Activated naive CD8-positive, alpha-beta T cell treated with anti-CD3 and anti-CD28 coated beads for 36 hours (primary cell): ENCODE measurements at places on chromosomes 3 and 15.

GRCh38 chr3:14768881-14769280 lies 49.9 kb upstream of the FGD5 start:
- H3K27ac ChIP-seq = no peak overlapping the region
- H3K27me3 ChIP-seq = no peaks in the 10 kb centered on the region
- H3K36me3 ChIP-seq = no peaks in the 10 kb centered on the region
- no peaks in the 10 kb centered on the region for H3K4me1 ChIP-seq

DNA sequence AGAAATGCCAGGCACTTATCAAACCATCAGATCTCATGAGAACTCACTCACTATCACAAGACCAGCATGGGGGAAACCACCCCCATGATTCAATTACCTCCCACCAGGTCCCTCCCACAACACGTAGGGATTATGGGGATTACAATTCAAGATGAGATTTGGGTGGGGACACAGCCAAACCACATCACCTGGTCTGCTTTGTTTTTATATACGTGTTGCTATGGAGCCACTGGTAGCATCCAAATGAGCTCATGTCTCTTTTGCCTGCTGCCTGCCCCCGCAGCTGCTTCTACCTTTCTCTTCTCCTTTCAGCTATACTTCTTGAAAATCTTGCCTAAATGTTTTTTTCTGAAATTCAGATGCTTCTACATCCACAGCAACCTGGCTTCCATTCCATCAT lies 26.8 kb upstream of the PCOLCE2 start:
- H3K27ac ChIP-seq = no peak overlapping the region
- no peak overlapping the region for H3K4me3 ChIP-seq
- no peaks in the 10 kb centered on the region for H3K4me1 ChIP-seq
- H3K27me3 ChIP-seq = peaks cover 17% of the 10 kb centered on the region

GRCh38 chr3:161821591-161821990 lies 325.0 kb downstream of the OTOL1 start:
- H3K4me3 ChIP-seq = no peak overlapping the region
- DNase-seq = no peak
- H3K27me3 ChIP-seq = no peaks in the 10 kb centered on the region
- H3K27ac ChIP-seq = no peak overlapping the region

GRCh38 chr3:67296039-67296892 lies 298.2 kb downstream of the KBTBD8 start:
- H3K36me3 ChIP-seq = no peaks in the 10 kb centered on the region
- no peak overlapping the region for H3K4me3 ChIP-seq
- H3K27me3 ChIP-seq = peaks cover under 1% of the 10 kb centered on the region
- DNase-seq = no peak

GRCh38 chr15:73924171-73924921 lies 1.9 kb upstream of the LOXL1 start:
- H3K36me3 ChIP-seq = peaks cover 3% of the 10 kb centered on the region
- peak overlapping the region; percentile 23 for H3K4me3 ChIP-seq
- H3K4me1 ChIP-seq = peaks cover 45% of the 10 kb centered on the region
- H3K27ac ChIP-seq = peak overlapping the region; percentile 79
- peak; percentile 23 for DNase-seq

- H3K27ac ChIP-seq = no peak overlapping the region
- H3K4me3 ChIP-seq = no peak overlapping the region
- H3K4me1 ChIP-seq = no peaks in the 10 kb centered on the region
- H3K36me3 ChIP-seq = no peaks in the 10 kb centered on the region
Observed at GRCh38 chr3:58798312-58798711, 131.7 kb upstream of the FAM3D start.

GRCh38 chr3:127501177-127501576 lies 89.4 kb downstream of the TPRA1 start:
- no peak for DNase-seq
- no peak overlapping the region for H3K4me3 ChIP-seq
- H3K36me3 ChIP-seq = peaks cover 3% of the 10 kb centered on the region
- no peaks in the 10 kb centered on the region for H3K4me1 ChIP-seq
- peaks cover 37% of the 10 kb centered on the region for H3K27me3 ChIP-seq

DNA sequence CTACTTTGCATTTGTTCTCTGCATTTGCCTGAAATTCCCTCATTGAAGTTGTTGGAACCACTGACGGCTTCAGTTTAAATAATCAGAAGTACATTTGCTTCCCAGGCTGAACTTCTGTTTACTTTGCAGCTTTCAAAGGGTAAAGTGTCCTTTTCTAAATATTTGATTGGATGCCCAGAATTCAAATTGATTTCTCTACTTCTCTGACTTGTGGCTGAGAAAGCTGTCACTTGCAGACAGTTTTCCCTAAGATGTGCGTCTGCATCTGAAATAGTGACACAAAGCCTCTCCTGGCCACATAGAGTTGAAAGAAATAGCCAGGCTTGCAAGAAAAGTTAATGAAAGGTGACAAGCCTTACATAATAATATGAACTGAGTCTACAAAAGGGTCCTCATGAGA lies 299.6 kb downstream of the THSD4 start:
- no peak overlapping the region for H3K27ac ChIP-seq
- DNase-seq = no peak
- H3K27me3 ChIP-seq = peaks cover 9% of the 10 kb centered on the region
- H3K4me3 ChIP-seq = no peak overlapping the region
- H3K36me3 ChIP-seq = no peaks in the 10 kb centered on the region
- H3K4me1 ChIP-seq = no peaks in the 10 kb centered on the region

DNA sequence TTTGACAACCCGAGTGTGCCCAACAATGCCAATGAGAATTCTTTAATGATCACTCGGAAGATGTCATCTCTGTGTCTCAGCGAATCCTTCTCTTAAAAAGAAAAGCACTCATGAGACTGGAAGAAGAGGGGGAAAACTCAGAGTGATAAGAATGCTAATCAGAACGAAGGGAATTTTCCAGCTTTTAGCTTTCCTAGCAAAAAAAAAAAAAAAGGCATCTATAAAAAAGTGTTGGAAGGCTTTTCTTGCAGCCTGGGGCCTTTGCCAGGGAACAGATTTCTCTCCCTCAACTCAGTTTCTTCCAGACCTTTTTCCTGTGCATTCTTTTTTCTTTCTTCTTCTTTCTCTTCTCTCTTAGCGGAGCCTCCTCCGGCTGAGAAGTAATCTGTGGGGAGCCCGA lies 80.5 kb upstream of the NEO1 start:
- H3K4me3 ChIP-seq = no peak overlapping the region
- no peak for DNase-seq
- no peaks in the 10 kb centered on the region for H3K36me3 ChIP-seq
- H3K27ac ChIP-seq = no peak overlapping the region
- peaks cover 40% of the 10 kb centered on the region for H3K27me3 ChIP-seq

- peaks cover 3% of the 10 kb centered on the region for H3K4me1 ChIP-seq
- DNase-seq = no peak
- peaks cover 7% of the 10 kb centered on the region for H3K27me3 ChIP-seq
- no peaks in the 10 kb centered on the region for H3K36me3 ChIP-seq
- no peak overlapping the region for H3K4me3 ChIP-seq
Observed at GRCh38 chr15:43274136-43274535, 7.4 kb upstream of the TGM5 start.

DNA sequence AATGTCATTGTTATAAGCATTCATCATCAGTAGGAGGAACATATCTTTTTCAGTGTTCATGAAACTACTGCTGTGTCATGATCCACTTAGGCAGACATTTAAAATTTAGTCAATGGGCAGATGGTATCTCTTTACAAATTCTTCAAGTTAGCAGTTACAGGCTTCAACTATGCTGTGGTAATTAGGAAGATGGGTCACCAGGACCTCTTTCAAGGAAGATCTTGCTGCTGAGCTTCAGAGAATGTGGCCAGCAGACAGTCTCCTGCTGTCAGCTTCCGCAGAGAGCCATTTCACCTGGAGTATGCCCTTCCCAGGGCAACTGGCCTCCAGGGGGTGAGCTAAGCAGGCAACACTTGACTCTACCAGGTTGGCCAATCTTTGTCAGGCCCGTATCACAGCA lies 19.4 kb downstream of the IFT57 start:
- H3K27ac ChIP-seq = no peak overlapping the region
- H3K4me1 ChIP-seq = peaks cover 19% of the 10 kb centered on the region
- DNase-seq = no peak
